Stimulated activated CD8-positive, alpha-beta memory T cell treated with anti-CD3 and anti-CD28 coated beads, Interleukin-7, amount 100 ng/mL, for 1 hour (primary cell): ENCODE measurements at places on chromosomes 3 and 15.

DNA sequence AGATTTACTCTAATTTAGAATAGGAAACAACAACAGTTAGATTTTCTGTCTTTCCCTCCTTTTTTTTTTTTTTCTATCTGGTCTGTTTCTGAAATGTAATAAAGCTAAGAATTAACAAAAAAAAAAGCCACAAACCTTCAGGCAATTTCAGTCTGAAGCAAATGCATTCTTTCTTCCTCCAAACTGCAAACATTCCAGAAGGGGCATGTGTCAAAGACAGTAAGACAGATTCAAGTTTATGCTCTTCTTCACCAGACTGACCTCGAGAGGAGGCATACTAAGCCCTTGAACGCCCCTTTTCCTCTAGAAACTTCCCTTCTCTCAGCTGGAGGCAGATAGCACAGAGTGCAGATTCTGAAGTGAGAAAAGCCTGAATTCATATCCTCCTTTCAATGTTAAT, 654.6 kb upstream of the LMCD1 start:
- DNase-seq = no peak

DNA sequence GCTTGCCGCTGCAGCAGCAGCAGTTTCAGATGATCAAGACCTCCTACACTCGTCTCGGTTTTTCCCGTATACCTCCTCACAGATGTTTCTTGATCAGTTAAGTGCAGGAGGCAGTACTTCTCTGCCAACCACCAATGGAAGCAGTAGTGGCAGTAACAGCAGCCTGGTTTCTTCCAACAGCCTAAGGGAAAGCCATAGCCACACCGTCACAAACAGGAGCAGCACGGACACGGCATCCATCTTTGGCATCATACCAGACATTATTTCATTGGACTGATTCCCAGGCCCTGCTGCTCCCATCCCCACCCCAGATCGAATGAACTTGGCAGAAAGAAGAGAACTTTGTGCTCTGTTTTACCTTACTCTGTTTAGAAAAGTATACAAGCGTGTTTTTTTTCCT, 17.6 kb downstream of the CALML4 start:
- DNase-seq = no peak

- no peak for DNase-seq
Observed at GRCh38 chr3:13192471-13193213, 119.4 kb upstream of the IQSEC1 start.

GRCh38 chr3:100865442-100865841, 127.8 kb downstream of the ABI3BP start:
- no peak for DNase-seq

DNA sequence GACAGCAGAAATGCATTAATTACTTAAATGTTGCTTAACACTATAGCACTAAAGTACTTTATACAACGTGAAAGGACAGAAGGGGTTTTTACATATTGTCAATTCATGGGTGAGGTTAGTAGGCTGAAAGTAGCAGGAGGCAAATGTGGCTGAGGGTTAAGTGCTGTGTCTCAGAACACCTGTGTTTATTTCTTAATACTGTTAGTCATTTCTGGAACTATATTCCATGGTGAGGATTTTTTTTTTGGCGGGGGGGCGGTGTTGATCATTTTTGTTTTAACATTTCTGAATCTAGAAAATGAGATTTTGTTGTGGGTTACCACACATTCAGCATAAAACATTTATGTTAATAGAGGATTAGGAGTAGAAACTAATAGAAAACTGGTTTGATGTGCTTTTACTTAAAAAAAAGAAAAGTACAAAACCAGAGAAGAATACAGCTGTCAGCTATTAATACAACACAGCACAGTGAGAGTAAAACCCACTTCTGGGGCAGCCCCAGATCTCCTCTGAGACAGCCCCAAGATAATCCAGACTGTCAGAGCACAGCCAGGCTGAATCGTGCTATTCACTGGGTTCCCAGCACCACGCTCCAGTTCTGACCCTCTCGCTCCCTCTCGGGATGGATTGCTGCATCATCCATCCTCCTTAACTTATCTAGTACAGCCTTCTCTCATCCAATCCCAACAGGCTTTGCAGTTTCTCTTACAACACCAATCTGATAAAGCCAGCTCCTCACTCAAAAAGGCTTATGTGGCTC, 307.7 kb downstream of the TUSC7 start:
- DNase-seq = no peak

- DNase-seq = no peak
Observed at GRCh38 chr15:89495638-89496145, 691 bp downstream of the RHCG start.

DNA sequence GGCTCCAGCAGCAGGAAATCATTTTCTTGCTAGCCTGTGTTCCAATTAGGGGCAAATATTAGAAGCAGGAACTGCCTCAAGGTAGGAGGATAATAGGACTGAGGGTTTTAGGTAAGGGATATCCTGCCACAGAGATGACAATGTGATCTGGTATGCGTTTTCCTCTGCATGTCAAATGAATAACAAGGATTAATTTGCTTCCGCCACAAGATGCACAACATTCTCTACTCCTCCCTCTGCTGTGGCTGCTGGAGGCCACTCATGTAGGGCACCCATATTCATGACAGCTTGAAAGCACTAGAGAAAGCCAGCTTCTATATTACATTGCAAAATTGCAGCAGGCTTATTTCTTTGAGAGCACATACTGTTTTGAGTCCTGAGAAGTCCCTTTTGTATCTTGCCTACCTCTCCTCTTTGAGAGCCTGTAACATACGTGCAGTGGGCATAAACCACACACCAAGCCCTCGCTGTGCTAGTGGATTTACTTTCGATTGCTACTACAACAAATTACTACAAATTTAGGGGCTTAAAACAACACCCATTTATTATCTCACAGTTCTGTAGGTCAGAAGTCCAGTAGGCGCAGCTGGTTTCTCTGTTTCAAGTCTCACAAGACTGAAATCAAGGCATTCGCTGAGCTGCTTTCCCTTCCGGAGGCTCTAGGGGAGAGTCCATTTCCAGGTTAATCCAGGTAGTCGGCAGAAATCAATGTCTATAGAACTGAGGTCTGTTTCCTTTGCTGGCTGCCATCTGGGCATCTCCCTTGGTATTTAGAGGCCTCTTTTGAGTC, 5.9 kb upstream of the CD47 start:
- DNase-seq = no peak

DNA sequence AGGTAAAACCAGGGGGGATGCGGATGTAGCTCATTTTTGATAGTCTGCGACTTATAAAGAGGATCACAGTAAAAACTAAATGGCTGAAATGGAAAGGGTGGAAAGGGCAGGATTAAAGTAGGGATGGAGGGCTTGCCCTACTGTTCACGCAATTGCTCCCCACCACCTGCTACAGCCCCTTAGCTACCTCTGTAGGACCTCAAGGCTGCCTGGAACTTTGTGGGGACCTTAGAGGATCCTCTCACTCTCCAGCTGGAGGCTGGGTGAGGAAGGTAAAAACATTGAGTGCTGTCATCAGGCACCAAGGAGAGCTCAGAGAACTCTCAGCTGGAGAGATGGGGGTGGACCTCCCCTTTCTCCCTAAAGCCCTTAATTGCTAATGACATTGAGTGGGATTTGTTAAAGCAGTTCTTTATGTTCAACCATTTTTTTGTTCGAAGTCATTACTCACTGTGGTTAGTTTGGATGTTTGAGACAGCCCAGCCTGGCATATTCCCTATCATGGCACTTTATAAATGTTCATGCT, 213.0 kb downstream of the CLSTN2 start:
- no peak for DNase-seq

DNA sequence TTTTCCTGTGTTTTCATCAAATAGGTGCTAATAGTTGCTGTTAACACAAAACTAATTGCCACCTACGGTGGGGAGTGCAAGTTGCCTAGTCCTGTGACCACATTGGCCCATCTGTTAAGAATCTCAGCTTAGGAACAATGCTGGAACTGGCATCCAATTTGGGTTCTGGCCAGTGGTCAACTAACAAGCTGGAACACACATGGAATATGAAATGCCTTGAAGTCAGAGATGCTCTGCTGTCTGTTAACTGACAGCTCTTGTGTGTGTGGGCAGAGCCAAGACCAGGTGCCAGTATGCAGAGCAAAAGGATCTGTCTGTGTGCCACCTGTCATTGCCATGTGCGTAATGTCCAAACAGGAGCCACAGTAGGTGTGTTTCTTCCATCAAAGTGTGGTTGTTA, 460.8 kb downstream of the ROBO2 start:
- no peak for DNase-seq

DNA sequence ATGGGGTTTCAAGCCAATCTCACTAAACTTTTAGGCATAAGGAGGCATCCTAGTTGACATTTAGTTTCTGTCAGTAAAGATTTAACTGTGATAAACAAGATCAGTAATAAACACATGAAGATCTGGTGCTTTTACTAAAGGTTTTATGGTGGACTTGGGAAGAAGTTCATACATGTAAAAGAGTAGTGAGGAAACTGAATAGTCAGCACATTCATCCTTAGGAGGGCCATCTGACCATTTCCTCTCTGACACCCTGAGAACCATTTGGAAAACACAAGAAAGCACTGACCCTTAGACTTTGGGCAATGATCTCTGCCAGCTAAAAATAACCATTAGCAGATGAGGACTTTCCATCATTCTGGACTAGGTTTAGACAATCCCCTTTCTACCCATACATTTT, 1040.9 kb downstream of the AGBL1 start:
- no peak for DNase-seq

DNA sequence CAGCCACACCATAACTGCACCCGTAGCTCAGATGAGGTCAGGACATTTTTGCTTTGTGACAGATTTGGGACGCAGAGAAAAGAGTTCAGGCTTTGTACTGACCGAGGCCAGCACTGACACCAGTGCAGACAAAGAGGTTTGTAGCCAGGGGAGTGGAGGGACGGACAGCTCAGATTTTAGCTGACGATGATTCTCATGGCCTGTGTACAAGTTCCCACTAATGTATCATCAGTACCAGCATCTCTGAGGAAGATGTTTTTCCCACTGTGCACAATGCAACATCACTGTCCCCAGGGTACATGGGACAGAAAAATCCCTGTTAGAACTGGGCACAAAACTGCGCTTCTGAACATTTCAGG, 112.7 kb downstream of the SLCO3A1 start:
- no peak for DNase-seq

DNA sequence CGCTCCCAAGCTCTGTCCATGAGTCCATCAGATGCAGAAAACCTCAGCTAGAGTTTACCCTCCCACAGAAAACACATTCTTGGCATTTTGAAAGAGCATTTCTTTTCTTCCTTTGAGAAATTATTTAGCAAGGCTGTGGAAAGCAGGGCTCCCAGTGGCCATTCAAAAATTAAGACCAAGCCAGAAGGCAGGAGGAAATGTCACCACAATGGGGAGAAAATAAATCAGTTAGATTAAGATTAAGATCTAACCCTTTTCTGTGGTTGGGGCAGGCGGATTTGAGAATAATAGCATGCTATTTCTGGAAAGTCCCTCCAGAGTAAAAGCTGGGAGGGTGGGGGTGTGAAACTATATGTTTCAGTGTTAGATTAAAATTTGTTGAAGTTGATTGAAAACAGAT, 20.2 kb downstream of the LRIG1 start:
- no peak for DNase-seq

- no peak for DNase-seq
Observed at GRCh38 chr15:44656298-44656697, 7.2 kb downstream of the SPG11 start.

DNA sequence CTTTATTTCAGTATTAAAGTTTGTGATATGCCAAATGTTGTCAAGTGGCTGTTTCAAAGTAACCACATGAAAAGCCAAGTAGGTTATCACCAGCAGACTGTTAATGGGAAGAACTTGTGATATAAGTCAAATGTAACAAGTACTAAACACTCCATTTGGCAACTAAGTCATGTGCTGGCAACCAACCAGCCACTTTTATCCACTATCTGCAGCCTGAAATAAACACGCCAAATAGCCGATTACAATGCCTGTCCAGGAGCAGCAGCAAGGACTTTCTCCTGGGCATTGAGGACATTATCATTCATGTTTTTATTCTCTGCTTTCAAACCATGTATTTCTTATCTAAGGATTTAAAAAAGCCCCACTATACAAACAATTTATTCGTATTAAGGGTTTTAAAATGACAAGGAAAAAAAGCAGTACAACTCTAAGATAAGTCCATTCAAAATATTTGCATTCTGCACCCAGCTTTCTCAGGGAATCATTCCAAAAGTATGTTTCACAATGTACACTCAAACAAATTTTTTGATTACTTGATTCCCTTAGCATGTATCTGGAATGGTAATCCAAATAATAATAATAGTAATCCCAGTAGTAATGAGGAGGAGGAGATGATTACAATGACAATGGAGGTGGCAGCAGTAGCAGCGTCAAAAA, 448.6 kb downstream of the ERC2 start:
- no peak for DNase-seq

DNA sequence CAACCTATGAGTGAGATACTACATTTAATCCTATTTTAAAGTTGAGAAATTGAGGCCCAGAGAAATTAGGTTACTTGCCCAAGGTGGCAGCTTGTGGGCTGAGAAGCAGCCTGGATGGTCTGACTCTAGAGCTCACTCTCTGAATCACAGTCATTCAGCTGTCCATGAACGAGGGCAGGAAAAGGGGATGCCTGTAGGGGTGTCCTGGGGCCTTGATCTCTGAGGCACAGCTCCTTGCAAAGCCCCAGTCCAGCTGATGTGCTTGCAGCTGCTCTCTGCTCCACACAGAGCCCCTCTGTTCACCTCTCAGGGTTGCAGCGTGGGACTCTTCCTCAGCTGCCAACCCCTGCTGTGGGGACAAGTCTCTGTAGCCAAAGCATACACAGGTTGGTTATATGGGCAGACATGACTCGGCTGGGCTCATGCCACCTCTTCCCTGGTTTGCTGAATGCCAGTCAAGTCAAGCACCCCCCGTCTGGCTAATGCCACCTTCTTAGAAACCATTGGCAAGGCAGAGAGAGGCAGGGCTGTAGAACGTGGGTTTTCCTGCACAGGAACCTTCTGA, 56.8 kb downstream of the GASK1A start:
- DNase-seq = no peak

- DNase-seq = no peak
Observed at GRCh38 chr15:41495736-41496599, 2.3 kb downstream of the ITPKA start.
